ENCODE measurements at places on chromosomes 3 and 15. TPM values are rescaled to one million over a fixed set of nuclear protein-coding genes. Genes with fewer than 3 reads are reported as not detected.

The TM4SF1 gene
- total RNA-seq, result 206 TPM

The UROC1 gene
- total RNA-seq, result not detected

The CKMT1B gene
- not detected for total RNA-seq

The ASB14 gene
- not detected for total RNA-seq

The USP13 gene
- 15.9 TPM for total RNA-seq

The MTHFS gene
- total RNA-seq, result 34.0 TPM

The LEKR1 gene
- total RNA-seq, result 0.58 TPM

The CCR3 gene
- not detected for total RNA-seq

The VPS33B gene
- total RNA-seq, result 15.0 TPM

The AMIGO3 gene
- 1.2 TPM for total RNA-seq

The AAGAB gene
- 41.5 TPM for total RNA-seq

The ITIH4 gene
- 0.29 TPM for total RNA-seq

The XCR1 gene
- not detected for total RNA-seq

The SHF gene
- total RNA-seq, result 7.8 TPM

The ALDH1A2 gene
- total RNA-seq, result 2.6 TPM

The RTP1 gene
- total RNA-seq, result not detected

The FBXL22 gene
- total RNA-seq, result 0.58 TPM

The POPDC2 gene
- total RNA-seq, result not detected

The RAB6B gene
- not detected for total RNA-seq

The FAM43A gene
- total RNA-seq, result 6.1 TPM

The EBLN2 gene
- 0.35 TPM for total RNA-seq

The TGM5 gene
- not detected for total RNA-seq

The PRTG gene
- total RNA-seq, result 2.5 TPM

The CP gene
- not detected for total RNA-seq

The RASA2 gene
- total RNA-seq, result 7.2 TPM

The HMG20A gene
- total RNA-seq, result 20.5 TPM

The COL7A1 gene
- 4.4 TPM for total RNA-seq

The SLC35G2 gene
- 16.4 TPM for total RNA-seq

The HGD gene
- not detected for total RNA-seq

The CADPS gene
- under 0.01 TPM for total RNA-seq

The GPR171 gene
- not detected for total RNA-seq

The ADGRG7 gene
- not detected for total RNA-seq

The SCG5 gene
- 10.7 TPM for total RNA-seq

The CERS3 gene
- total RNA-seq, result not detected

The ZNF662 gene
- 0.86 TPM for total RNA-seq

The CPNE9 gene
- not detected for total RNA-seq

The OR5H1 gene
- total RNA-seq, result not detected

The CIAO2A gene
- 85.9 TPM for total RNA-seq

The ST8SIA2 gene
- total RNA-seq, result not detected

The SERPINI2 gene
- total RNA-seq, result not detected

The ESYT3 gene
- total RNA-seq, result 0.58 TPM

The GOLGA8A gene
- 0.29 TPM for total RNA-seq

The MAP3K13 gene
- 18.7 TPM for total RNA-seq
